ENCODE measurements at places on chromosomes 16 and 17.

DNA sequence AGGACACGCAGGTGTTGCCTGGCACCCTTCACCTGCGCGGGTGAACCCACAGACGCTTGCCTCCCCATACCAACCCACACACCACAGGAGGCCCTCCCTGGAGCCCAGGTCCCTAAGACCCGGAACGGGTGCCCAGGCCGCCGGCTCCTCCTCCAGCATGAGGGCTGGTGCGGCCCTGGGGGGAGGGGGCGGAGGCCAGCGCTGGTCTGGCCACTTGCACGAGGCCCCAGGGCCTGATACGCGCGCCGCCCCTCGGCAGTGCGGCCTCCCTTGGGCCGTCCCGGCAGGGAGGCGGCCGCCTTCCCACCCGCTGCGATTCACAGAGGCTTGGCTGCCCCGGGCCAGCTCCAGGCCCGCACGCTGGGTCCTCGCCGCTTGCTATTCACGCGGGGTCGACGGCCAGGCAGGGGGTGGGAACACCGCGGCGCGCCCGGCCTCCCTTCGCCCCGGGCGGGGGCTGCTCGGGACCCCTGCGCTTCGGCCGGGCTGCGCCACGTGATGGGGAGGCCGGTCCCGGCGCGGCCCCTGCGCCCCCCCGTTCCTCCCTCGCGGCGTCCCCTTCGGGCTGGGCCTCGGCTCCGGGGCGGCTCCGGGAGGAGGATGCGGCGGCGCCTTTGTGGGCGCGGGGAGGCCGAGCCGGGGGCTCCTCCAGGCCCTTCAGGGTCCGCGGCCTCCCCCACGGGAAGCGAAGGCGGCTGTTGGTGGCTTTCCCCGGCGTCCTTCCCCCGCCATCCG, 685 bp downstream of the FASN start:
- DNase-seq: peak; percentile 24

- DNase-seq: no peak
Observed at GRCh38 chr16:64742455-64743223, 379.2 kb downstream of the CDH11 start.

- DNase-seq: no peak
Observed at GRCh38 chr17:12730931-12731521, 58.3 kb upstream of the ARHGAP44 start.

DNA sequence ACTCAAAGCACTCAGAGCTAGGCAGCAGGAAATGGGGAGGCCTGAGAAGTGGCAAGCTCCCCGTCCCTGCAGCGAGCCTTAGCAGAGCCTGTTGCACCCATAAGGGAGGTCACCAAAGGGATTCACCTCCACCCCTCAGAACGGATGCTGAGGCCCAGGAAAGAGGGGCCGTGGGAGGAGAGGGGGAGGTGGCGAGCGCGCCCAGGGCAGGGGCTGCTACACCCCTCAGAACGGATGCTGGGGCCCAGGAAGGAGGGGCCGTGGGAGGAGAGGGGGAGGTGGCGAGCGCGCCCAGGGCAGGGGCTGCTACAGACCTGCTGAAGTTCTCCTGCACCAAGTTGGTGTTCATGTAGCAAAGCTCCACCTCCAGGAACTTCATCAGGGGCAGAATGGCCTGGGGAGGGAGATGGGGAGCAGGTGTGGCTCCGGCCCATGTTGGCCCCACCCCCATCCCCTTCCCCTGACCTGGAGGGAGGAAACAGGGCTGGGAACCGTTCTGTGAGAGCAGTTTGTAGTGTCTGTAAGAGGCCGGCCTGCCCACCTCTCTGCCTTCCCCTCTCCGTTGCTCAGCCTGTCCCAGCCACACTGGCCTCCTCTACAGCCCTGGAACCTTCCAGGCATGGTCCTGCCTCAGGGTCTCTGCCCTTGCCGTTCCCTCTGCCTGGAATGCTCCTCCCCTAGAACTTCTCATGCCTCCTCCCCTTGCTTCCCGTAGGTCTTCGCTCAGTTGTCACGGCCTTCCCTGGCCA, 11.4 kb downstream of the UNC13D start:
- peak; percentile 93 for DNase-seq

DNA sequence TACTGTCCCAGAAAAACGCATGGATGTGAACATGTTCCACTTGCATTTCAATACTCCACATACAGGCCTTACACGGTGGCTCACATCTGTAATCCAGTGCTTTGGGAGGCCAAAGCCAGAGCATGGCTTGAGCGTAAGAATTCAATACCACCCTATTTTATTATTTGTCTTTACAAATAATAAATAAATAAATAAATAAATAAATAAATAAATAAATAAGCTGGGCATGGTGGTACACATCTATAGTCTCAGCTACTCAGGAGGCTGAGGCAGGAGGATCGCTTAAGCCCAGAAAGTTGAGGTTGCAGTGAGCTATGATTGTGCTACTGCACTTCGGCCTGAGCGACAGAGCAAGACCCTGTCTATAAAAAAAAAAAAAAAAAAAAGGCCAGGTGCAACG, 53.9 kb downstream of the PLXDC1 start:
- DNase-seq: no peak
